ENCODE measurements at places on chromosomes 11 and 22. TPM values are rescaled to one million over a fixed set of nuclear protein-coding genes. Genes with fewer than 3 reads are reported as not detected.

- no peak for DNase-seq
Measured at GRCh38 chr11:35047179-35047578, 91.8 kb upstream of the CD44 start.

DNA sequence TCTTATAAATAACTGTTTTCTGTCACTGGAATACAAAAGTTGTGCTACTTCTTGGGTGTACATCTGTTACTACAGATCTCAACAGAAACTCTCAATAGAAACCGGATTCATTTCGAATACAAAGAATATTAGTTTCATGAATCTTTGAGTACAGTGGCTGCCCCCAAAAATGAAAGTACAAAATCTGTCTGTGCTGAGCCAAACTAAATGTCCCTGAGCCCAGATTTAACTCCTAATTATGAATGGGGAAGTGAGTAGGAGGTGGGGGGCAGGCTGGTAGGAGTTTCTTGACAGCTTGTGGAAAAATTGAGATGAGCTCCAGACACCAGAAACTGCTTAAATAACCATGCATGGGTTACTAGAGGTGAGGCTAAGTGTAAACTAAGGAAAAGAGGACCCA is 41.6 kb downstream of the PITPNB start:
- no peak for DNase-seq

GRCh38 chr22:27462190-27462589 is 339.4 kb downstream of the MN1 start:
- no peak for DNase-seq

- no peak for DNase-seq
Measured at GRCh38 chr11:86775361-86775760, 25.0 kb upstream of the PRSS23 start.

GRCh38 chr11:97259884-97260283 is 870.1 kb downstream of the JRKL start:
- DNase-seq, result no peak

DNA sequence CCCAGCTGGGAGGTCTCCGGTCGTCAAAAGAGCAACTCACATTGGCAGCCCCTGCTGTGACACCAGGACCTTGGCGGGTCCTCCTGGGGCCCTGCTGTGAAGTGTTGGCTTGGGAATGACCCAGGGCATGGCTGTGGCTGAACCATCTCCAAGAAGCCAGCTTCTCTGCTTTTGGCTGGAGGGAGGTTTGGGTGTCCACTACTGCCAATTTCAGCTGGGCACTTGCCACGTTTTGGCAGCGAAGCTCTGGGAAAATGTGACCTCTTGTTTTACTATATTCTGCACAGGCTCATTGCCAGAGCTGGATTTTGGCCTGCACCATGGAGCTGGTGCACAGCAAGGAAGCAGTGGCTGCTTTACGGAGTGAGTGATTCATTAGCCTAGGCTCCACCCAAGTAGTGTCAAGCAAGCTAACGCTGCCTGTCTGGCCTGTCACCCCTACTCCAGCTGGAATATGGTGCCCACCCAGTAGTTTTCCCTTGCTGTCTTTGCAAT is 24.3 kb upstream of the SMCO4 start:
- no peak for DNase-seq

DNA sequence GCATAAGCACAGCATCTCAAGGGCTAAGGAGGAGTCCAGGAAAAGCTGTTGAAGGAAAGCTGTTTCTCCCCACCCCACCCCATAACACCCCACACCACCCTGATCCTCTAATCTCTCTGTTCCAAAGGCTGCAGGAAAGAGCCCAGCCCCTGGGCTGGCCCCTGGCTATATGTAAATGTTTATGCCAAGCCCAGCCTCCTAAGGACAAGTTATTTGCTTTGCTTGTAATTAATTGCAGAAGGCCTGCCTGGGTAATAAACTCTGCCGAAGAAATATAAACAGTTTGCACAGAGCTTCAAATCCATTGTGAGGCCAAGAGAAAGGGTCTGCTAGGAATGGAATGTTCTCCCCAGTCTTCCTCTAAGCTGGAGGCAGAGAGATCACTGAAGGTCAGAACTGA is 21.2 kb downstream of the ARRB1 start:
- DNase-seq, result no peak

- peak; percentile 84 for DNase-seq
Measured at GRCh38 chr22:50009251-50009650, 3.3 kb downstream of the IL17REL start.

GRCh38 chr11:108916935-108917334 is 252.1 kb downstream of the DDX10 start:
- no peak for DNase-seq

- DNase-seq, result no peak
Measured at GRCh38 chr11:130815097-130815802, 101.0 kb downstream of the SNX19 start.

MMP13 gene
- 0.21 TPM for total RNA-seq

UPB1 gene
- not detected for total RNA-seq

ASPHD2 gene
- total RNA-seq, result 4.9 TPM
